ENCODE measurements at places on chromosomes 11 and 22.

- no peak for DNase-seq
These were observed 65.2 kb downstream of the PDE2A start for GRCh38 chr11:72609045-72609444.

DNA sequence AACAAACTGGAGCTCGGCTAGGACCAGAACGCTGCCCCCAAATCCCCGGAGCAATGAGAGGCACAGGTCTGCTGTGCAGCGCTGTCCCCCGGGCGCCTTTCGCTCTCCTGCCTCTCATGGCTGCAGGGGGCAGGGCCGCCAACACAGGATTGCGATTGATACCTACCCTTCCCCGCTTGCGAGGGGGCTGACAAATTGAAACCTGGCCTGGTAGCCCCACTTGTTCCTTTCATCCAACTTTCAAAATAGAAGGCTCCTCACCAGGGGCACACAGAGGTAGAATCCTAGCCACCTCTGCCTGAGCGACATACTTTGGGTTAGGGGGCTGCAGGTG lies 642 bp upstream of the CASTOR1 start:
- DNase-seq, result no peak

- DNase-seq, result no peak
These were observed 28.1 kb downstream of the CYB5R2 start for GRCh38 chr11:7645206-7645605.

- DNase-seq, result no peak
These were observed 42.1 kb downstream of the PAX6 start for GRCh38 chr11:31768749-31769640.

- DNase-seq, result peak; percentile 62
These were observed 1.9 kb downstream of the NLRP6 start for GRCh38 chr11:279966-280705.

GRCh38 chr11:78205256-78205655 lies 16.5 kb downstream of the USP35 start:
- DNase-seq, result no peak

GRCh38 chr11:35157814-35158700 lies 19.1 kb downstream of the CD44 start:
- DNase-seq, result no peak

GRCh38 chr11:19674836-19675235 lies 37.8 kb upstream of the NAV2 start:
- DNase-seq, result no peak

DNA sequence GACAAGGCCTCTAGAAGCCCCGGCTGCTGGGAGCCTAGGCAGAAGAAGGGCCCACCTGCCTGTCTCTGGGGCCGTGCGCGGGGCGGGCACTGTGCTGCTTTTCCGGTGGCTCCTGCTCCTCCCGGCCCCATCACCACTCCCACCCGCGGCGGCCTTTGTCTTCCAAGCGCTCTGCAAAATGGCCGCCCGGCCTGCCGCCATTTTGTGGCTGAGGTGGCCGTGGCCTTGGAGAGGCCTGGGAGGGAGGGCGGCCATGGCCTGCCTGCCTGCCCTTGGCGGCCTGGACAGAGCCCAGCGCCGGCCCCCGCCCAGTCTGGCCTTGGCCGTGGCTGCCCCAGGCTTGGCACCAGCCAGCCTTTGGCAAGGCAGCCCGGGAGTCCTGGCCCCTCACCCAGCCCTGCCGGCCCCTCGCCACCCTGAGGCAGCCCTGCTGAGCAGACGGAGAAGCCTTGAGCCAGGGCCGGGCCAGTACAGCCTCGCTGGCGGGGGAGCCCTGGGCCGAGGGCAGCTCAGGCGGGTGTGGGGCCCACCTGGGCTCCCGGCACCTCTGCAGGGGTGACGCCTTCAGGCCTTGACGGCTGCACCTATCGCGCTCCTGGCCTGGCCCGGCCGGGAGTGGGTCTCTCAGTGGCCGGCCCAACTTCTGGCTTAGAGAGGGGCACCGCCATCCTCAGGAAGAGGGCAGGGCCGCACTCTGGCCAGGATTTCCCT lies 46.0 kb upstream of the PPARA start:
- DNase-seq, result no peak

Data from stimulated activated CD4-positive, alpha-beta T cell treated with anti-CD3 and anti-CD28 coated beads, Interleukin-4, amount 100 ng/mL, for 1 hour (primary cell).